Cardiac fibroblast (primary cell): ENCODE measurements at places on chromosomes 6 and 20.

- DNase-seq = peak; percentile 48
Observed at GRCh38 chr6:81450180-81450579, 302.3 kb downstream of the TENT5A start.

DNA sequence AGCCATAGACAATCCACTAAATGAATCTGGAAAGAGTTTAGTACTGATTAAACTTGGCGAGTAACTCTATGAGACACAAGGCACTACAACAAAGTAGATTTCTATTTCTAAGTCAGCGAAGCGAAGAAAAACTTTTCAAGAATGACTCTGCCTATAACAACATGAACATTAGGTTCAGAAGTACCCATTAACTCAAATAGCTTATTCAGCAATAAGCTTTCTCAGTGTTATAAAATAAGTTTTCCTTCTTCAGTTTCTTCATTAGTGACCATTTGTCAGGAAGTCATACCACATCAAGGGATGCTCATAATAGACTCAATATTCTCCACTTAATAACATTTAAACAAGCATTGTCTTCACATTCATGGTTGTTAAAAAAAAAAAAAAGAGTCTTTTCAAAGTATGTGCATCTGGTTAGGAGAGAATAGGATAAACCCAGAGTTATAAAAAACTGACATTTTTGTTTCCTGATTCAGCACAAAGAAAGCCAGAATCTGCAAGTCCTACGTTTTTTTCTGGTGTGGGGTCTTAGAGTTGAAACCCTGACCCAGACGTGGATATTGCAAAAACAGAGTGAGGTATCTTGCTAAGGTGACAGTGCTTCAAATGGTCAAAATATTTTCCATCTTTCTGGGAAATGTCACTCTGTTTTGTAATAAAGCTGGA is 148.2 kb upstream of the PREP start:
- DNase-seq = no peak

GRCh38 chr20:385448-385847 is 4.9 kb downstream of the TRIB3 start:
- no peak for DNase-seq

DNA sequence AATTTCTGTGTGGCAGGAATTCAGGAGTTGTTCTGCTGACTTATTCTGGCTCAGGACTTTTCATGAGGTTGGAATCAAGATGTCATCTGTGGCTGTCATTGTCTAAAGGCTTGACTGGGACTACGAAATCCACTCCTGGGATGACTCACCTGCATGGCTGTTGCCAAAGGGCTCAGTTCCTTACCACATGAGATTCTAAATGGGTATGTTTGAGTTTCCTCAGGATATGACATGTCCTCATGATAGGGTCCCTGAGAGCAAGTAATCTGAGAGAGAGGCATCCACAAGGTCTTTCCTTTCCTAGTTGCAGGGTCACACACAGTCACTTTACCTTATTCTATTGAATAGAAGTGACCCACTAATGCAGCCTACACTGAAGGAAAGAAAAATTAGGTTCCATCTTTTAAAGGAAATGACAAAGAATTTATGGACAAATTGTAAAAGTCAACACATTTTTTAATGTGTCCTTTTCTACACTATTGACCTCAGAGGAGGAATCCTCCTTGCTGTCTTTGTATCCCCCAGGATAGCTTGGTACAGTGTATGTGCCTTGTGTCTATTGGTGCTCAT is 1025.0 kb upstream of the GJE1 start:
- DNase-seq = peak; percentile 85

DNA sequence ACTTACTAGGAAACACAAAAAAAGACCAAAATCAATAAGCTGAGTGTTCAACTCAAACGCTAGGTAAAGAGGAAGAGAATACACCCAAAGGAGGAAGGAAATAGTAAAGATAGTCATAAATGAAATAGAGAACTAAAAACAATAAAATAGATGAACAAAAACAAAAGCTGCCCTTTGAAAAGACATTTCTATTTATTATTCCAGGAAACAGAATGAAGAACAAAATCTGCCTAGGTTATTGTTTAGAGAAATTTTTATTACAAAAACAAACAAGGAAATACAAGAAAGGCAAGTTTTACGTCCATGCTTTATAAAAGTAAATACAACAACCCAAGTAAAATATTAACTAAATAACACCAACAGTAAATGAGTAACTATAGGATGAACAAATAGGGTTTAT is 20.1 kb downstream of the HLA-DMB start:
- DNase-seq = no peak
